Colonic mucosa (tissue), 4 donors: ENCODE measurements at places on chromosomes 7 and 10. TPM values are rescaled to one million over a fixed set of nuclear protein-coding genes. Genes with fewer than 3 reads are reported as not detected.
A peak's percentile ranks its signal among the peaks of the same experiment; 100 is the strongest.

The GATA3 gene
- total RNA-seq: 0.54 TPM

- no peak for DNase-seq
Observed at GRCh38 chr10:121032460-121032859, 181.3 kb downstream of the WDR11 start.

The CYP3A4 gene
- total RNA-seq: 0.67 TPM

GRCh38 chr10:73581918-73582317 lies 9.2 kb downstream of the USP54 start:
- no peak for DNase-seq

The PRF1 gene
- 1.3 TPM for total RNA-seq

The HOXA4 gene
- 3.3 TPM for total RNA-seq

- DNase-seq: peak; percentile 34
Observed at GRCh38 chr7:35424869-35425495, 171.1 kb upstream of the TBX20 start.

DNA sequence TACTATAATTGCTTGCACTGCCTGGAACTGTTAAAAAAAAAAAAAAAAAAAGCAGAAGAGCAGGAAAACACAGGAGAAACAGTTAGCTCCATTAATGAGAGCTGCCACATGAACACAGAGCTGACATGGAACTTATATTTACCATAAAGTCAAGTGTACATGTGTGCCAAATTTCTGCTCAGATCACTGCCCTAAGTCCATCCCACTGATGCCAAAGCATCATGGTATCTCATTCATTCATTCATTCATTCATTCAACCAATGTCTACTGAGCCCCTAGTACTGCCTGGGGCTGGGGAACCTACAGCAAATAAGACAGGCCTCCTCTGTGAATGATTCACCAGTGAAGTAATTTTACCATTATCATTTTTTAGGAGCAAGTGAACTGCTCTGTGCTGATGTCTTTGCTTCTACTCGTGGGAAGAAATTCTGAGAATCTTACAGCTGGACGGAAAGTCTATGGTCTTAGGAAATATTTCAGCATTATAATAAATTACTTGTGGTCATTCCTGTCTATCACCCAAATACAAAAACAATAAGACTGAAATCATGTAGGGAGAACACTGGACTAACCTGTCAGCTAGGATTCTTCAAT lies 58.8 kb upstream of the ABLIM1 start:
- DNase-seq: no peak

The AGR2 gene
- total RNA-seq: 2,751 TPM

- no peak for DNase-seq
Observed at GRCh38 chr7:69739190-69739589, 140.9 kb downstream of the AUTS2 start.

The TAS2R41 gene
- total RNA-seq: not detected

DNA sequence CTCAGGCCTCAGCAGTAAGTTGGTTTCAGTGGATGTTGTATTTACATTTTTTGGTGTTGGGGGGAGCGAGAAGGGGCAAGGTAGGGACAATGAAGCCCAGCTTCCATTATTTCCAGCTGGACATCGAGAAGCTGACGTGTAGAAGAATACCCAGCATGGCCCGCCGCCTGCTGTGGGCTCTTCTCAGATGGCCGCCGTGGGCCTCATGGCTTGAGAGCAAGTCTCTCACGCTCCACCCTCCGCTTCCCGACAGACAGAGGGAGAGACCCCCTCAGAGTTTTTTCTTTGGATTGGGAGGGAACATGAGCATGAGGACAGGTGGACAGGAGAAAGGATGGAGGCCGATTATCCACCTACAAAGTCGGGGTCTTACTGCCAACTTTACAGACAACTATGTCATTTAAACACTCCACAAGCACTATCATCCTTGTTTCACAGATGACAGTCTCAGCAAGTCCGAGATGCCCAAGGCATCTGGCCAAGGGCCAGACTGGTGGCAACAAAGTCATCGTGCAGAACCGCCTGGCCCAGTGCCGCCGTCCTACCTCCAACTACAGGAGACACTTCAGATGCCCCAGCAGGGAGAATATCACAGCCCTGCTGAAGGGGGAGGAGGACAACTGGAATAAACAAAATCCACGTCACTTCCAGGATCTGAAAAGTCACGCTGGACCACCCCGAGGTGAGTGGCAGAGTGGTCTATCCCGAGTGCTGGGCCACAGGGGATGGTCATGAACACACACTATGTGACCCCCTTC lies 195.9 kb downstream of the DIP2C start:
- DNase-seq: no peak
